ENCODE measurements at places on chromosomes 1 and 21. TPM values are rescaled to one million over a fixed set of nuclear protein-coding genes. Genes with fewer than 3 reads are reported as not detected.
A peak's percentile ranks its signal among the peaks of the same experiment; 100 is the strongest.

Gene TTC39A
- total RNA-seq = 11.6 TPM

Gene HAO2
- 0.38 TPM for total RNA-seq

DNA sequence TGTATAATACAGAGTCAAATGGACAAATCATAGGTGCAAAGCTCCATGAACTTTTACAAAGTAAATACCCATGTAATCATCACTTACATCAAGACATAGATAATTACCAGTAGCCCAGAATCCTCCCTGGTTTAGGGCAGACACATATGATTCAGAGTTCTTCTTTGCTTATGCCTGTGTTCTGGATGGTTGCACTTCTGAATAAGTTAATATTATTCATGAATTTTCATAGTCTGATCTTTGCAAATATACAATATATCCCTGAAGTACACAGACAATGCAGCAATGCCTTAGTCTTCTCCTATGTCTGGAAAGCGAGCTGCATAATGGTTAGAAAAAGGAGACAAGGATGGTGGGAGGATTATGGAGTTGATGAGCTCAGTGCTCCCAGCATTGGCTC is 122.4 kb upstream of the PLXNA2 start:
- DNase-seq = no peak

- no peak for DNase-seq
Measured at GRCh38 chr1:176384841-176385240, 78.1 kb upstream of the PAPPA2 start.

Gene NFIA
- total RNA-seq = 8.4 TPM

- no peak for DNase-seq
Measured at GRCh38 chr1:3294450-3294849, 160.0 kb upstream of the ARHGEF16 start.

Gene WDR64
- not detected for total RNA-seq

DNA sequence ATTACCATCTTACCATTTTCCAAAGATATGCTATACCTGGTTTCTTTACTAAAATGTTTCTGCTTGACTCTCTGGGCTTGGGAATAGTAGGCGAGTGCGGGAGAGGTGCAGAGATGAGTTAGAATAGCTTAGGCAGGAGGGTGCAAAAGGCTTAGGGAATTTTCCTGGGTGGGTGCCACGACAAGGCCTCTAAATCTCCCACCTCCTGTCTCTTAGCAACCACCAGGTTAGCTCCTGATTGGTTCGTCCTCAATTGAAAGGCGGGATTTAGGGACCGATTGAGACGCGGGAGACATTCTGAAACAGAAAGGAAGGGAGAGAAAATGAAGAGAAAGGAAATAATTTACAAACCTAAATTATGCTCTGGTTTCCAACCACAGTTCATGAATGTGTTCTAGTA is 3.1 kb downstream of the ACKR1 start:
- DNase-seq = peak; percentile 68

Gene ZC3H12A
- total RNA-seq = 11.0 TPM

Data from H7 (cell line).